NCI-H2029 treated with DMSO at 0.1 percent for 48 hours (cell line): ENCODE measurements at places on chromosomes 2 and 18.

- no peak for DNase-seq
Observed at GRCh38 chr18:59706499-59706898, 9.3 kb upstream of the CCBE1 start.

- no peak for DNase-seq
Observed at GRCh38 chr2:23206650-23207049, 178.3 kb upstream of the KLHL29 start.

- DNase-seq, result no peak
Observed at GRCh38 chr2:60839126-60839813, 42.1 kb upstream of the REL start.

GRCh38 chr2:165877565-165878550 is 75.7 kb downstream of the TTC21B start:
- DNase-seq, result no peak

DNA sequence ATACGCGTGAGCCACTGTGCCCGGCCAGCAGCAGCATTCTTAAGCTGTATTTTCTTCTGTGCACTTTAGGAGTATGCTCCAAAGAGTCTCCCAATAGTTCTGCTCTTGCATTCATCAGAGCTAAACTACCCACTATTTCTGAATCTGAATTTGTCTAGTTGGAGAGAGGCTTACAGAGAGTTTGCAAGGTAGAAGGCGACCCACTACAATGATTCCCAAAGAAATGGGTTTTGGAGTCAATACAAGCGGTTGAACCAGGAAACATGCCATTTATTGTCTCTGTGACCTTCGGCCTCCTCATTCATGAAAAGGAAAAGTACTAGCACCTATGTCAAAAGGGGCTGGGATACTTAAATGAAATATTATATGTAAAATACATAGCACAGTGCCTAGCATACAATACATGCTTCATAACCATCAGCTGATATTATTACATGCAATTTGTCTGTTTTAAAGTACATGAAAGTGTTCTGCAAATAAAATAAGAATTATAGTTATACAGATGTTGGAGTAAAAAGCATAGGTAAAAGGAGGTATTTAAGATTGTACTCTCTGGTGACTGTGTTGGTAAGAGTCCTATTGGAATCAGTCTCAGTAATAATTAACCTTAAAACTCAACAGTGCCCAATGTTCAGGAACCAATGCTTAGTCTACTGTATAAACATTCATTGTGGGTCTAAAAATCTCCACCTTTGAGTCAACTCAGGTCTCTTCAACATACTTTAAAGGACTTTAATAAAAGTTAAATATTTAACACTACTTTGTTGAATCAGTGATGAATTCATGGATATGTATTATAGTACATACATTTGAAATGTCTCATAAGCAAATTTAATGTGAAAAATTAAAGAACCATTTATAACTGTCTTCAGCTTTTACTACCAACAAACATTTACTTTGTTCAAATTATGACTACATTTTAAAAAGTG is 89.8 kb upstream of the GRB14 start:
- DNase-seq, result no peak

DNA sequence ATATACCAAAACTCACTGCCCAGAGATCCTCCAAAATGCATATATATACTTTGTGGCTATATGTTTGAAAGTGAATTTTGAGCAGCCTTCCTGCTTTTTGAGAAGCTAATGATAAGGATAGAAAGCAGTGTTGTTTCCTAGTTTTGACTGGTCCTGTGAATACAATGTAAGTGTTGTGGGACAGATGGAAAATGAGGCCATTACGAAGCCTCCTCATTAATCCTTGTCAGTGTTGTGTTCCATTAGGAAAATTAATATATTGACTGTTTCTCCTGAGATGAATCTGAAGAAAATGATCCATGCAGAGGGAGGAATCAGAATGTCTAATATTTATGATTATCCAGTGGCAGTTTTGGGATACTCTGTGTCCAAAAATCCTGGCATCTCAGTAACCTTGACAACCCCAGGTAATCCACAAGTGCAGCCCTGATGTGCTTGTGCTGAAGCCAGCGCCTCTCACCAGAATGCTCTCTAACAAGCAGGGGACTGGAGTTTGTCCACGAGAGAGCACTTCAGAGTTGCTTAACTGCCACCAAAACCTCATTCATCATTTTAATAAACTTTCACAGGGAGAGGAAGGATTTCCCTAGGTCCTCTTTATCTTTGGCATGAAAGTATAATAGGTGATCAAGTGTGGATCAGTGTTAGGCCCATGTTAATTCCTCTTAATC is 418.6 kb downstream of the CMPK2 start:
- no peak for DNase-seq

- DNase-seq, result no peak
Observed at GRCh38 chr2:65791404-65791975, 359.1 kb upstream of the SPRED2 start.
